Small intestine (tissue), 16 donors: ENCODE measurements at places on chromosomes 6 and 20. TPM values are rescaled to one million over a fixed set of nuclear protein-coding genes. Genes with fewer than 3 reads are reported as not detected.

DNA sequence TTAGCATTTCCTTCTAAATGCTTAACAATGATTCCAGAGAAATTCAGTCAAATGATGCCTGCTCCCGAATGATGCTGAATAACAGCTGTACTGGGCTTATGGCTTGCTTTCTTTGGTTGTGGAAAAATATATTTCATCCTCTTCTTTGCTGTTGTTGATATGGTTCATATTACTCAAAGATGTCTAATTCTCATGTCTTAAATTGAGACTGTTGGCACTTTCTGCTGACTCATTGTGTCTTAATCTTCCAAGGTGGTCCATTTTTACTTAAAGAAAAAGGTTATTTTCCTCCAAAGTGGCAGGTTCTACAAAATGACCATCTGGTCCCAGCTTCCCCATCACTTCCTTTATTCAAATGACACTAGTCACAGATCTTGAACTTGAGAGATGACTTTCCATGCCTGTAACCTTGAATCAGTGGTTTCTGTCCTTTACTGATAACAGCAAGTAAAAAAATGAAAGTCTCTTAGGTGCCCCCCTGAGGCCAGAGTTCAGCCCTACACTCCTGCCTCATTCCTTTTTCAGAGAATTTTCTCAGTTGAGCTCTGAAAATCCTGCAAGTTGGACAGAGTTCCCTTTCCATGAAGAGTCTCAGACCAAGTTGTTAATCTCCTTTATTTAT lies 6.9 kb downstream of the SNAP25 start:
- no peaks in the 10 kb centered on the region for H3K27me3 ChIP-seq
- H3K36me3 ChIP-seq: no peaks in the 10 kb centered on the region
- no peak for DNase-seq
- H3K27ac ChIP-seq: no peak overlapping the region
- H3K4me3 ChIP-seq: no peak overlapping the region
- no peaks in the 10 kb centered on the region for H3K4me1 ChIP-seq

GRCh38 chr20:32184961-32185603 lies 22.5 kb downstream of the PLAGL2 start:
- H3K36me3 ChIP-seq: no peaks in the 10 kb centered on the region
- H3K4me1 ChIP-seq: peaks cover 1% of the 10 kb centered on the region
- H3K27ac ChIP-seq: no peak overlapping the region
- DNase-seq: peak; percentile 23
- no peaks in the 10 kb centered on the region for H3K27me3 ChIP-seq
- no peak overlapping the region for H3K4me3 ChIP-seq

- H3K4me1 ChIP-seq: no peaks in the 10 kb centered on the region
- no peak overlapping the region for H3K27ac ChIP-seq
- H3K36me3 ChIP-seq: no peaks in the 10 kb centered on the region
- no peak overlapping the region for H3K4me3 ChIP-seq
- no peak for DNase-seq
These were observed 250.0 kb downstream of the UST start for GRCh38 chr6:148996815-148997214.

DNA sequence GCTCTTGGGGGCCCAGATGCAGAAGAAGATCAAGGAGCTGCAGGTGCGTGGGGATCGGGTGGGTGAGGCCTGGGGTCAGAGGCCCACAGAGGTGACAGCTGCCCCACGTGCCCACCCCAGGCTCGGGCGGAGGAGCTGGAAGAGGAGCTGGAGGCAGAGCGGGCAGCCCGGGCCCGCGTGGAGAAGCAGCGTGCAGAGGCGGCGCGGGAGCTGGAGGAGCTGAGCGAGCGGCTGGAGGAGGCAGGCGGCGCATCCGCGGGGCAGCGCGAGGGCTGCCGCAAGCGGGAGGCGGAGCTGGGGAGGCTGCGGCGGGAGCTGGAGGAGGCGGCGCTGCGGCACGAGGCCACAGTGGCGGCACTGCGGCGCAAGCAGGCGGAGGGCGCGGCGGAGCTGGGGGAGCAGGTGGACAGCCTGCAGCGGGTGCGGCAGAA lies 41.5 kb downstream of the MYH7B start:
- H3K36me3 ChIP-seq: peaks cover 4% of the 10 kb centered on the region
- DNase-seq: peak; percentile 76
- H3K27me3 ChIP-seq: no peaks in the 10 kb centered on the region
- no peak overlapping the region for H3K4me3 ChIP-seq

GRCh38 chr6:164370773-164371172 lies 938.6 kb downstream of the C6orf118 start:
- no peak overlapping the region for H3K27ac ChIP-seq
- DNase-seq: no peak
- no peaks in the 10 kb centered on the region for H3K27me3 ChIP-seq
- no peaks in the 10 kb centered on the region for H3K4me1 ChIP-seq
- no peaks in the 10 kb centered on the region for H3K36me3 ChIP-seq

DNA sequence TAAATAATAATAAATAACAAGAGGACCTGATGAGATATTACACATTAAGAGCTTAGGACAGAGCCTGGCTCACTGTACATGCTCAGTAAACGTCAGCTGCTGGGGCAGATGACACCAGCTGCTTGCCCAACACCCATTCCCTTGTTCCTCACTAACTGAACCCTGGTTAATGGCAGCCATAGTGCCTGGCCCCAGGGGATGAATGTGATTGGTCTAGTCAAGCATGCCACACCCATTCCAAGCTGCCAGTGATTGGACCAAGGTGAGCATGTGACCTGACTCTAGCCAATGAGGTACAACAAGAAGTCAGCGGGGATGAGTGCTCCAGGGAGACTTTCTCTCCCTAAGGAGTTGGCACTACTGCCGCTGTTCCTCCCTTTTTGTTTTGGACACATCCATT lies 85.1 kb upstream of the PTPN1 start:
- H3K4me3 ChIP-seq: no peak overlapping the region
- H3K27me3 ChIP-seq: no peaks in the 10 kb centered on the region
- peaks cover 18% of the 10 kb centered on the region for H3K4me1 ChIP-seq

- no peak for DNase-seq
- H3K4me3 ChIP-seq: no peak overlapping the region
- H3K36me3 ChIP-seq: peaks cover 16% of the 10 kb centered on the region
- no peaks in the 10 kb centered on the region for H3K4me1 ChIP-seq
- no peaks in the 10 kb centered on the region for H3K27me3 ChIP-seq
These were observed 35.4 kb downstream of the FBXO9 start for GRCh38 chr6:53100561-53100960.

GRCh38 chr6:11644601-11645000 lies 107.1 kb downstream of the TMEM170B start:
- H3K4me1 ChIP-seq: no peaks in the 10 kb centered on the region
- H3K4me3 ChIP-seq: no peak overlapping the region
- no peak for DNase-seq
- no peak overlapping the region for H3K27ac ChIP-seq
- H3K27me3 ChIP-seq: no peaks in the 10 kb centered on the region
- no peaks in the 10 kb centered on the region for H3K36me3 ChIP-seq

- H3K36me3 ChIP-seq: no peaks in the 10 kb centered on the region
- H3K4me1 ChIP-seq: no peaks in the 10 kb centered on the region
- no peak for DNase-seq
These were observed 172.4 kb downstream of the MOXD1 start for GRCh38 chr6:132228894-132229293.

DNA sequence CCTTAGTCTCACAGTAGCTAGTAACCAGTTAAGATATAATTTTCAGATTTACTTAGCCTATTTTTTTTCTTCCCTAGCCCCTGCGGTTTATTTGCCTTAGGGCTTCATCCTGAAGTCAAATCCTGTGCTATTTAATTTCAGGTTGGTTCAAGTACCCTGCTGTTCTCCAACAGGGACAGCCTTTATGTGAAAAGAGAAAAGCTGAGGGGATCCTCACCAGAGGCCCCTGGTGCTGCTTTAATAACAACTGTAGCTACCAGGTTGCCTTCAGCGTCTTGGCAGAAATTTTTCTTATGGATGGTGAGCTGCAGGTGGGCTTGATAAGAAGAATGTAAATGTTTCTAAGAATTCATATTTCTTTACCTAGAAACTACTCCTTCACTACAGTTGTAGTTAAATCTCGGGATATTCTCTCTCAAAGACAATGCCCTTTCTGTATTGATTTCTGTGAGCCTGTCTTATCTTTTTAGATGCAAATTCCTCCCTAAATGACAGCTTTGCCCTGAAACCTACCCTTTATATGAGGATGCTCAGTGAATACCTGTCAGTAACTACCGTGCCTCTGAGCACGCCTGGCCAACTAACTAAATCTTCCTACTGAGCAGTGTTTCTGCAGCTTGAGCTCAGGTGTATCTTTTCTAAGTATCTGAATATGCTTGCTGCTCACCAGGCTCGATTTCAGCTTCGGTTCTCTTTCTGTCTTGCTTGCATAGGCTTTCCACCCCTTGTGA lies 320.5 kb downstream of the MMUT start:
- H3K36me3 ChIP-seq: no peaks in the 10 kb centered on the region
- H3K4me3 ChIP-seq: no peak overlapping the region
- no peak for DNase-seq
- H3K27me3 ChIP-seq: no peaks in the 10 kb centered on the region

DNA sequence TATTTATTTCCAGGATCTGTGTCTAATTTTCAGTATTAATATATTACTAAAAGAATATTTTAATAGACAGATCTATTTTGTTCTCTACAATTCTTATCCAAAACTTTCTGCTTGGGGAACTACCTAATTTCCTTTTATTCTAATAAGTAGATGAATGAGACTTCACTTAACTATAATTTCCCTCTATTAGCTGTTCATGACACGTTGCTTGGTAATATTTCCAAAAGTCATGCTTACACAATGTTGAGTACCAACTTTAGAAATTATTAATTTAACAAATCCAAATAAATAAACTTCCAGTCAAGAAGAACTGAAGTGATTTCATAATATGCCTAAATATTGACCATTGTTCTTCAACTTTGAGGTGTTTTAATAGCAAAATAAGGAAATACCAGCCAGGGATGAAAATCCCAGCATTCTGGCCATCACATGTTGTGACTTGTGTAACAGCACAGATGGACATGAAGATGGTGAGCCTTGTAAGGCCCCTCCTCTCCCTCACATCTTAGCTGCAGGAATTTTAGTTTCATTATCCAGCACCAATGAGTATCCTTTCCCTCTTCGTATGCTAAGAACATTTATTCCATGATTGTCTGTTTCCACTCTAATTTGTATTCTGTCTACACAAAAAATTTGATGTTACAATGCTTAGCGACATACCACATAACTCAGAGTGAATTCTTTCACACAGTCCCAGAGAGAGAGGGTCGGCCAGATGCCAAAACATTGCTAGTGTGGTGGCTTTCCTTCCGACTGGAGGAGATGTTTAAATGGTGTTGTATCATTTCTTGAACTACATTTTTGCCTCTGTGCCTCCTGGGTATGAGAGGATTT lies 137.5 kb downstream of the FOXA2 start:
- no peak overlapping the region for H3K27ac ChIP-seq
- H3K4me1 ChIP-seq: peaks cover 5% of the 10 kb centered on the region
- no peak overlapping the region for H3K4me3 ChIP-seq
- H3K27me3 ChIP-seq: no peaks in the 10 kb centered on the region

DNA sequence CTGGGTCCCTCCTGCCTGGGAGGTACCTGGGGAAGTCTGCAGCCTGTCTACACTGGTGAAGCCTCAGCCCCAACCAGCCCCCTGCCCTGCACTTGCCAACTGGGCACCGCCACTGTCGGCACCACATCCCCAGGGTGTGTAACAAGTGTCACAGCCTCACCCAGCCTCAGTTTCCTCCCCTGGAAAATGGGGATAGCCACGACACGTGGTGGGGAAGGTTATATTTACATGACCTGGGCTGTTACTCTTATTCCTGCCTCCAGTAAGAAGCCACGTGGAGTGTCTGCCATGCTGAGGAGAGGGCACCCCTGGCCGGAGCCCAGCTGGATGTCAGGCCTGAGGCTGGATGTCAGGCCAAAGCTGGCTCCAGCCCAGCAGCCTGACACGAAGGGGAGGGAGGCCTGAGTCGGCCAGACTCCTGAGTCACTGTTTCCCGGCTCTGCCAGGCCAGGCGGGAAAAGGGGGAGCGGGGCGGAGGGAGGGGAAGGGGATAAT lies 44.9 kb downstream of the SNAI1 start:
- no peaks in the 10 kb centered on the region for H3K27me3 ChIP-seq
- H3K4me1 ChIP-seq: peaks cover 15% of the 10 kb centered on the region
- no peak overlapping the region for H3K4me3 ChIP-seq
- no peak overlapping the region for H3K27ac ChIP-seq
- no peak for DNase-seq

- no peak for DNase-seq
- no peaks in the 10 kb centered on the region for H3K36me3 ChIP-seq
- H3K4me3 ChIP-seq: no peak overlapping the region
- no peaks in the 10 kb centered on the region for H3K4me1 ChIP-seq
- no peak overlapping the region for H3K27ac ChIP-seq
These were observed 33.8 kb downstream of the TOMM6 start for GRCh38 chr6:41821266-41821665.

DNA sequence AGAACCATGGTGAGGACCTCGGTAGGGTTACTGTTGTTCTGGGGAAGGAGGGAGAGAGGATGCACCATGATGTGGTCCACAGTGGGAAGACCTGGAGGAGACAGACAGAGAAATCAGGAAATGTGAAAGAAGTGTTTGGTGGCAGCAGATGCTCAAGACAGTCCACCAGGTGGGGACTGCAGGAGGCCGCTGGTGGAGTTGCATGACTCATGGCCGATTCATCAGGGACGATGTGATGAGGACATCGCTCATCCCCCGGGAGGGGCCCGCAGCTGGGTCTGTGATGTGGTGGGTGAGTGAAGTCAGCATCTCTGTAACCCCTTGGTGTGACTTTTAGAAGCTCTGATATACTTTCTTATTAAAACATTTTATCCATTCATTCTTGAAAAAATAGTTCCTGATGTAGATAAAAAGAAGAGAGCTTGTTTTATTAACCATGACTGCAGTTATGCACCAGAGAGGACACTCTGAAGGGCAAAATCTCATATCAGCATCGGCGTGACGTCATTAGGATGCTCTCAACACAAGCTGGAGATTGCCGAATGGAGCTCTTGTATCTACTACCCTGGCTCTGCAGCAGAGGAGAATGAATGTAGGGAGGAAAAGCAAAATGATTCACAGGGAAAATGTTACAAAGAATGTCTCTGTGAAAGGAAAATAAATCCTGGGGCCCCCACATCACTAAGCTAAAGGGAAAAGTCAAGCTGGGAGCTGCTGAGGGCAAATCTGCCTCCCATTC lies 71.2 kb downstream of the RAMACL start:
- H3K27ac ChIP-seq: no peak overlapping the region
- no peak overlapping the region for H3K4me3 ChIP-seq
- DNase-seq: no peak
- H3K27me3 ChIP-seq: no peaks in the 10 kb centered on the region

DNA sequence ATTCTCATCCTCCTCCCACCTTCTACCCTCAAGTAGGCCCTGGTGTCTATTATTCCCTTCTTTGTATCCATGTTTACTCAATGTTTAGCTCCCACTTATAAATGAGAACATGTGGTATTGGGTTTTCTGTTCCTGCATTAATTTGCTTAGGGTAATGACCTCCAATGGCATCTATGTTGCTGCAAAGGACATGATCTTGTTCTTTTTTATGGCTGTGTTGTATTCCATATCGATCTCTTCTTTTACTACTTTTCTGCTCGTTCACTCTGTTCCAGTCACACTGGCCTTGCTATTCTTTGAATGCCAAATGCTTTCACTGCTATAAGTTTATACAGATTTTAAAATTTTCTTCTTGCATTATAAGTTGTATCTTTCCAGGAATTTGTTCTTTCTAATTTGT lies 57.7 kb downstream of the RSPH3 start:
- DNase-seq: no peak
- H3K27me3 ChIP-seq: no peaks in the 10 kb centered on the region
- no peaks in the 10 kb centered on the region for H3K36me3 ChIP-seq
- H3K4me1 ChIP-seq: no peaks in the 10 kb centered on the region
- no peak overlapping the region for H3K27ac ChIP-seq

The HLA-DMB gene
- 34.7 TPM for polyA plus RNA-seq

The ADGB gene
- not detected for polyA plus RNA-seq

The NHLRC1 gene
- polyA plus RNA-seq: 1.9 TPM
